LHCN-M2 (cell line): ENCODE measurements at places on chromosomes 6 and 20. TPM values are rescaled to one million over a fixed set of nuclear protein-coding genes. Genes with fewer than 3 reads are reported as not detected.

GRCh38 chr20:53948383-53949318 lies 121.7 kb downstream of the BCAS1 start:
- DNase-seq = no peak

- DNase-seq = no peak
Observed at GRCh38 chr20:54256202-54256601, 48.3 kb downstream of the PFDN4 start.

DNA sequence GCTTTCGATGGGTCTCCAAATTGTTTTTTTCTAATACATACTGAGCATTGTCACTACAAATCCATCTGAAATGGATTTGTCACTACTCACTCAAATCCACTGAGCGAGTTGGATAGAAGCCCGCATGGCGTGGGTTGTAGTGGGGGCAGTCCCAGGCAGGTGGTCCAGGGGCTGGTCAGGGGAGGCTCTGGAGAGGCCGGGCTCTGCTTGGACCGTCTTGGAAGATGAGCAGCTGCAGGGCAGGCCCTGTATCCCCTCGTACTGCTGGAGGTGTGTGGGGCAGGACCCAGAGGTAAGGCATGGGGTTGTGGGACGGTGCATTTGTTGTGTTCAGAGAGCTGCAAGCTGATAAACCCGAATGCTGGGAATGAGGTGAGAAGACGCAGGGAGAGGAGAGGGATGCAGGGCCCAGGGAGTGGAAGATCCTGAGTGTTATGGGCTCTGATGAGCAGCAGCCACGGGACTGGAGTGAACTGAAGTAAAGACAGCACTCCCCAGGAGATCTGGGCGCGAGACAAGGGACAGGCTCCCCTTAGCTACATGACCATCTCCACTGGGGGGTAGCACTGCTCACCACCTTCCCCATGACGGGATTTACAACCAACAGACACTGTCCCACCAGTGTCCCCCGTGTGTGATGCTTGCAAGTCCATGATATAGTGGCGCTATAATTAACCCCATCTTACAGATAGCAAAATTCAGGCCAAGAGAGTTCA lies 45.9 kb downstream of the PSMG4 start:
- DNase-seq = no peak

- no peak for DNase-seq
Observed at GRCh38 chr6:113818578-113818977, 38.6 kb upstream of the MARCKS start.

DNA sequence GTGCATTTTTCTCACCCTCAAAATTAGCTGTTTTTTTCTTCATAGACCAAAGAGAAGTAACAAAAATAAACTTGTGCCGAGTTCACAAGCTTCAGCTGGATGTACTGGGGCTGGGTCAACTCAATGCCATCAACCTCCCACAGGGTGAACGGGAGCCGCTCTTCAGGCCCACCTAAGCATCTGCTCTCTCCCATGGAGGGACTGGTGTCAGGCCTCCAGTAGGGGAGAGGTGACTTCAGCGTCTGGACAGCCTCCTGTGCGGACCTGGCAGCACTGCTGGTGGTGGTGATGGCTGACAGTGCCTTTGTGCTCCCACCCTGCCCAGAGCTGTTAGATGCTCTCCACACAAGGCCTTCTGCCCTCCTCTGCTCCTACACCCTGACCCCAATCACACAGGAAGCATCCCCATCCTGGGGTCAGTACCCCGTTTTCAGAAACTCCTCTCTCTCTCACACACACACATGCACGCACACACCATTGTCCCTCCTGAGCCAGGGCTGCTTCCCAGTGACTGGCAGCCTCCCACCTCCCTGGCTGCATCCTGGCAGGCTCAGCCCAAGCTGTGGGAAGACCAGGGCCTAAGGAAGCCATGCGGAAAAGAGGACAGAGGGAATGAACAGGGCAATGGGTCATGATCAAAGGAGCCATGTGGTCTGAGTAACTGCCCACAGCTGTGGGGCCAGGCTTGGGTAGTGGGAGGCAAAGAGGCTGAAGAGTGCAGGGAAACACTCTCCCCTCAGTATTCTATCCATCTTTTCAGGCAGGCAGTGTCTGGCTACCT lies 17.7 kb downstream of the CST8 start:
- DNase-seq = no peak

GRCh38 chr6:150026976-150027805 lies 1.9 kb upstream of the RAET1L start:
- no peak for DNase-seq

- no peak for DNase-seq
Observed at GRCh38 chr6:124964764-124965105, 2.5 kb downstream of the RNF217 start.

DNA sequence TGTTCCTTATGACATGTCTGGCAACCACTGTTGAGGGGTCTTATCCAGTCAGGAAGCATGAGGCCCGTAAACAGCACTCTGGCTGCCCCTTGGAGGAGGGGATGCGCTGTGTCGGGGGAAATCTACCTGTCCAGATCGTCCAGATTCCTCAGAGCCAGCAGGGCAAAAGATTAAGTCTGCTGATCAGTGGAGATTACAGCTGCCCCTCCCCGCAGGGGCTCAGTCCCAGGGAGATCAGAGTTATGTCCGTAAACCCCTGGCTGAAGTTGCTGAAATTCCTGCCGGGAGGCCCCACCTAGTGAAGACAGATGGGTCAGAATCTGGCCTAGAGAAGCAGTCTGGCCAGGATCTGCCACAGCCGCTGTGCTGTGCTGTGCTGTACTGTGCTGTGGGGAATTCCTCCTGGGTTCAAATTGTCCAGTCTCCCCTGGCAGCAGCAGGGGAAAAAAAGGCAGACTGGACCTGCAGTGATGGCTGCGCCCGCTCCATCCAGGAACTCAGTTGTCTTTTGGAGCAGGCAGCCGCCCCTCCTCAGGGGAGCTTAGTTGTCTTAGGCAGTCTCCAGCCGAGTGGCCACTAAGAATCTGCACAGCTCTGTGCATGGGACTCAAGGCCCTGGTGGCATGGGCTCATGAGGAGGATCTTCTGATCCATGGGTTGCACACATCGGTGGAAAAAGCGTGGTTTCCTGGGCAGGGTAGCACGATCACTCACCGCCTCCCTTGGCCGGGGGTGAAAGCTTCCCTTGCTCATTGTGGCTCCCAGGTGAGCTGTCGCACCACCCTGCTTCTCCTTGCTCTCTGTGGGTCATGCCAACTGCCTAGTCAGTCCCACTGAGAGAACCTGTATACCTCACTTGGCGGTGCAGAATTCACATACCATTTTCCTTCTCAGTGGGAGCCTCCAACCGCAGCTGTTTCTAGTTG lies 1368.8 kb upstream of the ADGRB3 start:
- no peak for DNase-seq

GRCh38 chr6:97361286-97361685 lies 78.3 kb upstream of the MMS22L start:
- no peak for DNase-seq

DNA sequence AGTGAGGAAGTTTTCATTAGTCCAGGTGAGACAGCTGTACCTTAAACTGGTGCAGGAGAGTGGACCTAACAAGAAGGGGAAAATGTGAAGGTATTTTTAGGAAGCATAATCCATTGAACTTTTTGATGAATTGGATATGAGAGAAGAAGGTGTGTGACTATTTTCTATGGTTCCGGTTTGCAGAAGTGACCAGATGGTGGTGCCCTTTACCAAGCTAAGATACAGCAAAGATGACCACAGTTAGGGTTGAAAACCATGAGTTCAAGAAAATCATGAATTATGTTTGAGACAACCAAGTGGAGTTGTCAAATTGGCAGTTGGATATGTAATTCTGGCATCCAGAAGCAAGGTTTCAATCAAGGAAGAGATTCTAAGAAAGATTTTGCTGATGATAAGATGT lies 61.9 kb upstream of the NRSN1 start:
- DNase-seq = no peak

DNA sequence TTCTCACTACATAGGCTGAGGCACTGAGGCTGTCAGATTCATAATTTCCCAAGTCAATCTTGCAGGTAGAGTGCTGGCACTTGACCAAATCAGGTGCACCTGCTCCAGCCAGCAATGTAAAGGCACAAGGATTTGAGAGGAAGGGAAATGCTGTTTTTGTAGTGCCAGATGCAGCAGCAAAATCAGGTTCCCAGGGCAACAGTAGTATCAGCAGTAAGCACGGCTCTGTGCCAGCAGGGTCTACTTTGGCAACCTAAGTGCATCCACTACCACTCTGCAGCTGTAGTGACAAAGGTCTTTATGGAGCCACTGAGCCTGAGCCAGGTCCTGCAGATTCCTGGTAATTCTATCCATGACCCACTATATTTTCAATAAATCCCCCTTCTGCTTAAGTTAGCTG lies 329.5 kb downstream of the TPBG start:
- DNase-seq = no peak

Gene RBPJL
- not detected in 2 replicates for total RNA-seq

DNA sequence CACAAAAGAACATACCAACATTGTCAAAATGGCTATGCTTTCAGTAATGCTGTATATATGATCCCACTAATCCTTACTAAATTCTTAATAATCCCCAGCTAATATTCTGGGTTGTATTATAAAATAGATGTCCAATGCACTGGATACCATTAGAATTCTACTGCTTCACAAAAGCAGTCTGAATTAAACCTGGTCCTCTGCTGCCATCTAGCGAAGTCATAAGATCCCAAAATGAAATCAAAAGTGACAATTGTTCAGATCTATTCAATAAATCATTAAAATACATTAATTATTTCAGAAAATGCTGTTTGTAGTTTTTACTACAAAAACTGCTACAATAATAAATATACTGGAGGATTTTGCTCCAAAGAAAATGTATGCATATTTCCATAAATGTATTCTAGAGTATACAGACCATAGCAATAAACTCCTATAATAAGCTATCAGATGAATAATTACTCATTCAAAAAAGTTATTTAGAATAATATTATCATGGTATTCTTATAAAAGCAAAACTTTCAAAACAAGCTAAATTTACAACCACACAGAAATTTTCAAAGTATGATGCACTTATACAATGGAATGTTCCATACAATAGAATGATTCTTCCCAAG lies 92.6 kb downstream of the RNGTT start:
- DNase-seq = peak; percentile 59

DNA sequence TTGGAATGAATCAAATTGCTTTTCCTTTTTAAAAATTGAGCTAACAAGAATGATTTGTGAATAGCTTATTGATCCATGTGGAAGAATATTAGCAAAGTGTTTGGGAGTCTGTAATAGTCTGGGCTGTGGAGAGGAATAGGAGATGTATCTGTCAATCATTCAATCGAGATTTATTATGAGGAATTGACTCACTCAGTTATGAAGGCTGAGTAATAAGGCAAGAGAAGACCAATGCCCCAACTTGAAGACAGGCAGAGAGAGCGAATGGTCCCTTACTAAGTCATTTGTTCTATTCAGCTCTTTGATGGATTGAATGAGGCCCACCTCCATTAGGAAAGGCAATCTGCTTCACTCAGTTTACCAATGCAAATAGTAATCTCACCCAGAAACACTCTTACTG lies 403.0 kb downstream of the CD83 start:
- DNase-seq = no peak

Gene HEY2
- not detected in 2 replicates for total RNA-seq

- no peak for DNase-seq
Observed at GRCh38 chr6:37382994-37383765, 29.4 kb downstream of the RNF8 start.

- DNase-seq = no peak
Observed at GRCh38 chr20:18983796-18984195, 170.2 kb downstream of the SCP2D1 start.

- DNase-seq = peak; percentile 52
Observed at GRCh38 chr6:31829633-31830283, 2.2 kb downstream of the HSPA1B start.
